ENCODE measurements at places on chromosomes 16 and 17.

GRCh38 chr17:34493917-34494316 lies 85.5 kb upstream of the TMEM132E start:
- DNase-seq = no peak

DNA sequence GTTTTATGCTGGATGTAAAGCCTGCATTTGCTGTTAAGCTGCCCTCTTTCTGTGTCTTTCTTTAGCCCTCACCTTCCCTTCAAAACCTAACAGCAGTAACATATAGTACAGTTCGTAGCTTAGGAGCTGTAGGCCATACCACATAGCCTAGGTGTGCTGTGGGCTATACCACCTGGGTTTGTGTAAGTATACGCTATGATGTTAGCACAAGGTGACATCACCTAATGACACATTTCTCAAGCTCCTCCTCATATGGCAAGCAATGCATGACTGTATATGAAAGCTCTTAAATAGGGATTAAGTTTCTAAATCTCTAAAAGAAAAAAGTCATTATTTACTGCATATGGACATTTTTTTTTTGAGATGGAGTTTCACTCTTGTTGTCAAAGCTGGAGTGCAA lies 57.8 kb upstream of the TMEM97 start:
- no peak for DNase-seq

DNA sequence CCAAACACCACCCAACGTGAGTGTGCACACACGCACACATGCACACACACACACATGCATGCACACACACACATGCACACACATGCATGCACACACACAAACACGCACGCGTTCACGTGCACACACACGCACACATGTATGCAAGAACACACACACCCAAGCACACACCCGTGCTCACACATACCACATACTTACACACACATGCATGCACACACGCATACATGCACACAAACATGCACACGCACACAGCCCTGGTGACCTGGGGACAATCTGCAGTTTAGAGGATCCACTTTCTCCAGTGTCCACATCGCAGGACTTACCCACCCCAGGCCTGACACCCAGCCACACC lies 6.2 kb downstream of the USH1G start:
- DNase-seq = no peak

DNA sequence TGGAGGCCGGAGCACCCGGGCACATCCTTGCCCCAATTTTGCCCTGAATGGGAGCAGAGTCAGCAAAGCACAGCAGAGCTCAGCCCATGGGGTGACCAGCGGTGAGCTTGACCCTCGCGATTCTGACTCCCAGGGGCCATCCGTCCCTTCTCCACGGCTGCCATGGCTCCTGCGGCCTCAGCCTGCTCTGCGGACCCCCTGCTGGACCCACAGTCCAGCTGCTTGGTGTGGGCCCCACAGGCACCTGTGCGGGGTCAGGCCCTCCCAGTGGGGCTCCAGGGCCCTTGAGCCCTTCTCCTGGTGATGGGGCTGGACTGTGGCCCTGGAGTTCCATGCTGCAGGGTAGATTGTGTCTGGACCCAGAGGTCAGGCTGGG lies 144.2 kb downstream of the ENGASE start:
- DNase-seq = no peak

DNA sequence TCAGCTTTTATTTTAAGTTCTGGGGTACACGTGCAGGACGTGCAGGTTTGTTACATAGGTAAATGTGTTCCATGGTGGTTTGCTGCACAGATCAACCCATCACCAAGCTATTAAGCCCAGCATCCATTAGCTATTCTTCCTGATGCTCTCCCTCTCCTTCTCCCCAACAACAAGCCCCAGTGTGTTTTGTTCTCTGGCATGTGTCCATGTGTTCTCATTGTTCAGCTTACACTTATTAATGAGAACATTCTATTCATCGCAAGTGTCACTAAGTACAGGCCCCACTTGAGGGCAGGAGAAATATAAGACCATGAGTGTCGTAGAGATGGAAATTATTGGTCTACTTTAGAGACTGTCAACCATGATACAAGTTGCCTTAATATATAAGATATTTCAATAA lies 615.1 kb downstream of the CDH8 start:
- no peak for DNase-seq

DNA sequence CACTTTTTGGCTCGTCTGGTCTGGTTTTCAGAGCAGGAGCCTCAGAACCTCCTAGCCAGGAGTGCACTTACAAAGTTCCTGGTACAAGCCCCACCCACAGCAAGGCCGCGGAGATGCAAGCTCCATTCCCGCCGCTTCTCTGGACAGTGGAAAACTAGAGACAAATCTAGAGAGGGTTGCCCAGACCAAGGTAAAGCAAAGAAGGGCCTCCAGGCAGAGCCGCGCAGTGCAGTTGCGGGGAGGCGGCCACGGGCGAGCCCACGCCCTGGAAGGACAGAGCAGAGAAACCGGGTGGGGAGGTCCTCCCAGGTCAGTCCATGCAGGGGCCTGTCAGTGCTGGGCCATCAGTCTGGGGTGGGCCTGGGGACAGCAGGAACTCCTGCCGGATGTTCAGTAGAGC lies 11.0 kb upstream of the OSGIN1 start:
- no peak for DNase-seq

DNA sequence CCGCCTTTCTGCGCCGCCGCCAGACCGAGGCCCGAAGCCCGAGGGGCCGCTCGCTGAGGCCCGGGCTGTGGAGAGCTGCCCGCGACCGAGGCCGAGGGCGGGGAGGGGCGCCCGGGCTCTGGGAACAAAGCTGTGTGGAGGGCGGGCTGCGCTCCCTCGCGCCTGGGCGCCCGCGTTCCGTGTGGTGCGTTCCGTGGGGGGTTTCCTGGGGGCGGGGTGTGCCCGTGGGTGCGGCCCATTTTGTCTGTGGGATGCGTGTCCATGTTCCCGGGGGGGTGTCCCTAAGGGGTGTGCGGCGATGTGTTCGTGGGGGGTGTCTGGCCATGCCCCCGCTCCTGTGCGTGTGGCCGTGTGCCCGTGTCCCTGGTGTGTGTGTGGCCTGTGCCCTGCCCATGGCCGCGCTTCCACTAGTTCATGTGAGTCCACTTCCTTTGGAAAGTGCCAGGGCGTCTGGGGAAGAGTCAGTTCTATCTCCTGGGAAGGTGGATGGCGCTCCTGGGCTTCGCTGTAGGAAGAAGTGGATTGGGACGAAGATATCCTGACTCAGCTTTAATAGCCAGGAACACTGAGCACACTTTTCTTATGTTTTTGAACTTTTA lies 520 bp downstream of the JPT2 start:
- DNase-seq = no peak

DNA sequence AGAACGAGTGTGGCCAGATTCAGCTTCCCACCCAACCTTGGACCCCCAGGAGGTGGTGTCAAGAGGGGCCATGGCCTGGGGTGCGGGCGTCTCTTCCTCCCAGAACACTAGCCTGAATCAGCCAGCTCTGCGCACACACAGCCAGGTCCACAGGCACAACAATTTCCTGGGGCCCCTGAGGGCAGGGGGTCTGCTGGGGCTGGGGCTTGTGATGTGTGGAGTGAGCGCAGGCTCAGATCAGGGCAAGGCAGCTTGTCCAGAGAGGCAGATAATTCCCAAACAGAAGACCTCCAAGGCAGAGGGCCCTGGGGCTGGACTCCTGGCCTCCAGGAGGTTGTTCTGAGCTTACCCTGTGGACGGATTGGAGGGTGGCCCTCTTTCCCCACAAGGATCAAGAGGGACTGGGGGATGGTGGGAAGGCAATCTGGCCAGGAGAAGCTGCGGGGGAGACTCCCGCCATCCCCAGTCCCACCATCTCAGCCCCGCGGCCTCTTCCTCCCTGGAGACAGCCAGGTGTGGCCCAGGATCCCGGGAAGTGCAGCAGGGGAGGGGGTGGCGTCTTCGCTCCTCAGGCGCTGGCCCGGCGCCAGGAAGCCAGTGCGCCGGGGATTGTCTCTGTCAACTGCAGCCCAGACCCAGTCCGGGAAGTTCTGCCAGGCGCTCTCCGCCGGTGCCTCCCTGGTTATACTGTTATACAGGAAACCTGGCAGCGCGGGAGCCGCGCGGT lies 52.0 kb upstream of the AMZ2 start:
- no peak for DNase-seq

- DNase-seq = no peak
These were observed 60.9 kb downstream of the SRCIN1 start for GRCh38 chr17:38544839-38545209.

DNA sequence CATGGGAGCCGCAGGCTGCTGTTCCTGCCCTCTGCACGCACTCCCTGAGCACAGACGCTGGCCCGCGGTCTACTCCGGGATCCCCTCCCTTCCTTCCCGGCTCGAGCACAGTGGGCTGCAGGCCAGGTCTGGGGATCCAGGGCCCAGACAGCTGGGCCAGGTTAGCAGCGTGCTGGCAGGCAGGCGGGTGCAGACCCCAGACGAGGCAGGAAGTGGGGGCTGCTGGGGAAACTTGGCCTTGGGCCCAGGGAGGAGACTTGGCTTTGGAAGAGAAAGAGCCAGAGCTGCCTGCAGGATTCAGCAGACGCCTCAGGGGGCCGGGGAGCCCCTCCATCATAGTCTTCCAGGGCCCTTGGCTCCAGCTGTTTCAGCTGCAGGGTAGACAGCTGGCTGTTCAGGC lies 30.2 kb upstream of the ABCC3 start:
- no peak for DNase-seq

Measured in NCI-H187 (cell line).